ENCODE measurements at places on chromosomes 13 and 19.
A peak's percentile ranks its signal among the peaks of the same experiment; 100 is the strongest.

GRCh38 chr13:46901721-46902120 is 4.9 kb upstream of the HTR2A start:
- DNase-seq: no peak

DNA sequence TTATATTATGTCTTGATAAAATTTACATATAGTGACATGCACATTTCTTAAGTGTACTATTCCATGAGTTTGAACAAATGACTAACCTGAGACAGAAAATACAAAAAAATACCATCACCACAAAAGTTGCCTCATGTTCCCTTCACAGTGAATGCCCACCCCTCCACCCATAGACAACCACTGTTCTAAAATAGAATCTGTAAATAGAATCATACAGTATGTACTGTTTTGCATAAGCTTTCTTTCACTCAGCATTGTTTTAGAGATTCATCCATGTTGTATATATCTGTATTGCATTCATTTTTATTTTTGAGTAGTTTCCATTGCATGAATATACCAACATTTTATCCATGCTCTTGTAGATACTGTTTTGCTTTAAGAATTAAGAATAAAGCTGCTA is 23.3 kb upstream of the RBM26 start:
- DNase-seq: no peak

DNA sequence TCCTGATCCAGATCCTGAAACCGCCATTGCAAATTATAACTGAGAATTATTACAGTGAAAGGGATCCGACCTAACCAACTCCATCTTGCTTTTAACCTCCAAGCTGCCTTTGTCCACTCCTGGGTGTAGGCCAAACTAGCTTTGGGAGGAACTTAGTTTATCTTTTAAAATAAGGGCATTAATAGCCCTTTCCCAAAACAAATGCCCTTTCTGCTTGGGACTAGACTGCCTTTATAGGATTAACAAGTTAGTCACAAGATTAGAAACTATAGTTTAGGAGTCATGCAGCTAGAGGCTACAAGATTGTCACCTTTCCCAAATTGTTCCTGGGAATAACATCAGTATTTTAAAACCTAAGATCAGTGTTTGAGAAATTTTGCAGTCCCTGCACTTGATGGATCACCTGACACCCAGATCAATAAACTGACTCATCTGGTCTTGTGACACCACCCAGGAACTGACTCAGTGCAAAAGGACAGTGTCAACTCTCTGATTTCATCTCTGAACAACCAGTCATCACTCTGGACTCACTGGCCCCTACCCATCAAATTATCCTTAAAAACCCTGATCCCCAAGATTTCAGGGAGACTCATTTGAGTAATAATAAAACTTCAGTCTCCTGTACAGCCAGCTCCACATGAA is 4.1 kb upstream of the ZNF841 start:
- DNase-seq: no peak

DNA sequence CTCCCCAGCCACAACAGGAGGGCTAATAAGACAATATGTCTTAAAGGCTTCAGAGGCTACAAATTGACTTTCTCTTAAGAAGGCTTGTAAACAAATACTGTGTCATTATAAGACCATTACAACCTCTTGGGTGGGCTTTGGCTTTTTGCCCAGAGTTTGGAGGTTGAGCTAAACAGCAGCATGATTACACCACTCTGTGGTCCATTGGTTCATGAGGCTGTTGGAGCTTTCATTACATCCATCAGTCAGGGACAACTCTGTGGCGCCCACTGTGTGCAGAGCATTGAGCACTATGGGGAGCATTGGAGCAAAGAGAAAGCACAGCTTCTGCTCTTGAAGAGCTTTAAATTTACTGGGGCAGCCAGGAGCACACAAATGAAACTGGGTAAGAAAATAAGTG is 75.9 kb downstream of the TNFSF11 start:
- peak; percentile 2 for DNase-seq

DNA sequence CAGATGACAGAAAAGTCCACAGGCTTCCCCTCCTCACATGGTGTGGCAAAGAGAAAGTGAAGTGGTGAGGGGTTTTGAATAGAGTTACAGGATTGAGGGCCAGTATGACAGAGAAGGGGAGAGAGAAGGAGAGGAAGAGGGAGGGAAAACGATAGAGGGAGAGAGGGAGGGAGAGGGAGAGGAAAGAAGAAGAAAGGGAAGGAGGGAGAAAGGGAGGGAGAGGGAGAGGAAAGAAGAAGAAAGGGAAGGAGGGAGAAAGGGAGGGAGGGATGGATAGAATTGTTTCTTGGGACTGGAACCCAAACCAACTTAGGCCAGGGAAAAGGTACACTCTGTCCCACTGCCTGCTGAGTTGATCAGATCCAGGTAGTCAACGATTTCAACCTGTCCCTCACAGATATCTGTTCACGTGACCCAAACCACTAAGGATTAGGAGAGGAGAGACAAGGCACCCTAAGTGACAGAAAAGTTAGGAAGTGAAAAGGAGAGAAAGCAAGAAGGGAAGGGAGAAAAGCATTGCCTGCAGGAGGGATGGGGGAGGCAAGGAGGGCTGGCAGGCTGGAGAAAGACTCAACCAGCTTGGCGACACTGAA is 8.1 kb upstream of the IGFL3 start:
- DNase-seq: no peak

DNA sequence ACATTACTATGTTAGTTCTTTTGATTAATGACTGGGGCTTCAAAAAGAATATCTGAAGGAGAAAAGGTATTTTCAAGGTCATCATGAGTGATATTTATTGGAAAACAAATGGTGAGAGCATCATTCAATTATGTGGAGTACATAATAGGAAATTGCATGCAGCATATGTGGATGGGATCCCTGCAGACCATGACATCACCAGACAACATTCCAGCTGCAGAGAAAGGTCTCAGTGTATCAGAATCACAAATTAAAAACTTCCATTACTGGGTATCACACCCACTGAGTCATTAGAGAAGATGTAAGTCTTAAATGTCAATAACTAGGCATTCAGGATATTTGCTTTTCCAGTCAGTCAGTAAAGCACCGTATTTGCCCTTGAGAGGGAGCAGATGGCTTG is 574.4 kb upstream of the SLC10A2 start:
- no peak for DNase-seq

DNA sequence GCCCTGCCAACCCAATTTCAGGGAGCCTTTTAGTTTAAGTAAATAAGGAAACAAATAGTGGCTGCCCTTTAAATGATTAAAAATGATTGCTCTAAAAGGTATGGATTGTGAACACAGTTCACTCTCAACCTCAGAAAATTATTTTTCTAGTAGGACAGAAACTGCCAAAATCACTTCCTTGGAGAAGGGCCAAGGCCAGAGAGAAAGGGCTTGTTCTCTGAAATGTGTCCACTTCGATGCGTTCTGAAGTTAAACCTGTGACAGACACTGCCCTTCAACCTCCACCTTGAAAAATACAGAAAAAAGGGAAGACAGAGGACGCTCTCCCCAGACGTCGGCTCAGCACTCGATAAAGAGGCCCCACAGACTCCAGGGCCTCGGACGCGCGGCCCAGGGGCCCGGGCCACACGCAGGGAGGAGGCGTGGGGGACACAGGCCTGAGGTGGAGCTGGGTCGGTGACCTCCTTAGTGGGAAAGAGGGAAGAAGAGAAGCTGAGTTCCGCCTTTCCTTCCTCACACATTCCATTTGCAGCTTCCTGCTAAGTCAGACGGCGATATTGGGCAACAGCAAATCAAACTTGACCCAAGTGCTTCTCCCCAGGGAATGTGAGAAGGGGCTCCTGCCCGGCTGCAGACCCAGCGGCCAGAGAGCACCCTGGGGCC is 63.6 kb downstream of the RASA3 start:
- no peak for DNase-seq

DNA sequence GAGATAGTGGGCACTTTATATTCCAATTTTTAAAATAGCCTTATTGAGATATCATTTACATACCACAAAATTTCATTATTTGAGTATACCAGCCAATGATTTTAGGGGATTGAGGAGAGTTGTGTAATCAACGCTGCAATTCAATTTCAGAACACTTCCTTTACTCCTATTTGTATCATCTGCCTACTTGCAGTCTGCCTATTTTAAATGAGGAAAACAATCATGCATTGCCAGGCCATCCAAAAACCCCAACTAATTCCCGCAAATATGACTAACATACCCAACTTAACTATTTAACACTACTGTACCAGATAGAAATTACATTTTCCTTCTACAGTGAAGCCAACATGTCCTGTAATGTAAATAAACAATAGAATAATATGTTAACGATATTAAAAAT is 26.7 kb downstream of the CAB39L start:
- no peak for DNase-seq

GRCh38 chr13:43545317-43545874 is 241.4 kb downstream of the ENOX1 start:
- peak; percentile 4 for DNase-seq

Data from hematopoietic multipotent progenitor cell treated with erythropoietin and hydrocortisone succinate and interleukin-3 and kit ligand, for 4 days (in vitro differentiated cells).